ENCODE measurements at places on chromosomes 7 and 10.

GRCh38 chr7:78071491-78072200 is 273.1 kb downstream of the PHTF2 start:
- DNase-seq: no peak

- no peak for DNase-seq
These were observed 76.6 kb upstream of the RHOBTB1 start for GRCh38 chr10:61020420-61021158.

GRCh38 chr10:8776926-8777622 is 722.6 kb downstream of the GATA3 start:
- DNase-seq: no peak

GRCh38 chr10:97882142-97883091 is 32.8 kb downstream of the GOLGA7B start:
- DNase-seq: no peak

GRCh38 chr7:18939771-18940592 is 177.5 kb downstream of the TWIST1 start:
- no peak for DNase-seq

GRCh38 chr7:54839575-54840213 is 80.7 kb upstream of the SEC61G start:
- peak; percentile 39 for DNase-seq

DNA sequence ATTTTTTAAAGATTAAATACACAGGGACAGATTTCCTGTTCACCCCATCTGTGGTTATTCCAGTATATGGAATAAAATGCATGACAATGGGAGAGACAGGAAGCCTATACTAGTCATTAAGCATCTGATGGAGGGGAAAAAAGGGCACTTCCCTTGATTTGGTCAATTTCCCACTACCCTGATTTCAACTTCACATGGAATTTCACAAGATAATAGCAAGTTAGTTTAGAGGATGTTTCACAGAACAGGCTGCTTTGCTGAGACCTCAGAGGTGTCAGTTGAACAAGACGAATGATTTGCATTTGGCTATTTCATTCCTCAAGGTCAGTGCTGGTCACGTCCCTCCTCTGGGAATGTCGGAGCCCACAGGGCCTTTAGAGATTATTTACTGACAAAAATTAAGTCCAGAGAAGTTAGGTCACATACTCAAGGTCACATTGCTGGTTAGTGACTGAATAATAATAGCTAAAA is 4.7 kb upstream of the ITPRIP start:
- DNase-seq: no peak

DNA sequence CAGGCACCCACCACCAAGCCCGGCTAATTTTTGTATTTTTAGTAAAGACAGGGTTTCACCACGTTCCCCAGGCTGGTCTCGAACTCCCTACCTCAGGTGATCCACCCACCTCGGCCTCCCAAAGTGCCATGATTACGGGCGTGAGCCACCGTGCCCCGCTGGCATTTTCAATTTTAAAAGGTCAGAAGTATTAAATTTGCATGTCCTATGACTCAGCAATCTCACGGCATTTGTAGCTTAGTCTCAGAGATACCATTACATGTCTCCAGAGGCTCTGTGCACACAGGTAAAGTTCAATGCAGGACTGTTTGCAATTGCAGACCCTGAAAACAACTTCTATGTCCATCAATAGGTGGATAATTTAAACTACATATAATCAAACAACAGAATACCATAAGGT is 99.2 kb downstream of the DLG5 start:
- DNase-seq: no peak

DNA sequence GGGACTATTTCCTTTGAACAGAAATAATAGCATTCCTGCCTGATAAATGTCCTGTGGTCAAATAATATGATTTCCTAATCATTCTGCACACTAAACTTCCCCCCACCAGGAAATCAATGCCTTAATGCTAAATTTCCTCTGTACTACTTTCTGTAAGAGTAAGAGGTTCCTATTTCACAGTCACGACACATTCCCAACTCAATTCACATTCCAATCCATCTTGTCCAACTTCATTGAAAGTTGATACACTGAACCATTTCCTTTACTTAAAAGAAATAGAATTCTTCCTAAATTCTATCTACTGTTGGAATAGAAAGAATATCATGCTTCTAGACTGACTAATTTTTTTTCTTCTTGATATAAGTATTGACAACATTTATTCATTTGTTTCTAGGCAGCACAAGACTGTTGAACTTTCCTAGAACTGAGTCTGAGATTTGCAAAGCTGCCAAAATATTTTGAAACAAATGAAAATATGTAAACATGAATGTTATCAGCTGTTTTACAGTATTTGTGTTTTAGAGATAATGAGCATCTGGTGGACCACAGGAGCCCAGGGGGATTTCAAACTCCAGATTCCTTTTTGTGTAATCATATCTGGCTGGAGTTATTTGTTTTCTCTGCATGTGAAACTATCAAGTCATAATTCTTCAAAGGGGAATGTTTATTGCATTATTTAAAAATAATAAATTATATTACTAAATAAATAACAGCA is 121.5 kb downstream of the TPST1 start:
- no peak for DNase-seq

- no peak for DNase-seq
These were observed 13.2 kb downstream of the PCLO start for GRCh38 chr7:83149466-83149865.

DNA sequence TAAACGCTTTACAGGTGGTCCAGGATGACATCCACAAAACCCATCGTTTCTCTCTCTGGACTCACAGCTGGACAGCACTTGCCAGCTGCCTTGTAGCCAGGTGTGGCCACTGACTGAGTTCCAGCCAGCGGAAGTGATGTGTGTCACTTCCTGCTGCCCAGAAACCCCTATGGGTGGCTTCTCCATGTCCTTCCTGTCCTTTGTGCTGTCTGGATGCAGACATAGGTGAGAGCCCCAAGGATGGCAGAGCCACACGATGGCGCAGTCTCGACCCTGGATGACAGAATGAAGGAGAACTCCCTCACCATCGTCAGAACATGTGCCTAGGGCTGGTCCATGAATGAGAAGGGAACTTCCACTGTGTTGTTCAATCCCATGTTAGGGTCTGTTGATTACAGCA is 22.1 kb downstream of the NMT2 start:
- DNase-seq: no peak

DNA sequence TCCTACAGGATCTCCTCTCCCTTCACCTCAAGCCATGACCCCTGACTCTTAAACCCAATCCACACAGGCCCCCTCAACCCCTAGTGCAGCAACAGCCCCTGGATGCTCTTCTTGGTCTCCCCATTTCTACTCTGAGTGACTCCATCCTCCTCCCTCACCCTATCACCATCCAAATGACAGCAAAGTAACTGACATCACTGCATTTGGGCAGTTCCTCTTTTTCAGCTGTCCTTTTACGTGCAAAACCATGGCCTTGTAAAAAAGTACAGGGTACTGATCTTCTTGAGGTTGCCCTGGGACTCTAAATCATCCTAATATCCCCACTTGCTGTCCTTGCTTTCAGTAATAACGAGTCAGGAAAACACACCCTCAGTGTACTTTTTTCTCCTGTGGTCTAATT is 454.9 kb downstream of the ADRA2A start:
- DNase-seq: no peak

GRCh38 chr7:151366880-151367222 is 25.2 kb downstream of the NUB1 start:
- DNase-seq: no peak

DNA sequence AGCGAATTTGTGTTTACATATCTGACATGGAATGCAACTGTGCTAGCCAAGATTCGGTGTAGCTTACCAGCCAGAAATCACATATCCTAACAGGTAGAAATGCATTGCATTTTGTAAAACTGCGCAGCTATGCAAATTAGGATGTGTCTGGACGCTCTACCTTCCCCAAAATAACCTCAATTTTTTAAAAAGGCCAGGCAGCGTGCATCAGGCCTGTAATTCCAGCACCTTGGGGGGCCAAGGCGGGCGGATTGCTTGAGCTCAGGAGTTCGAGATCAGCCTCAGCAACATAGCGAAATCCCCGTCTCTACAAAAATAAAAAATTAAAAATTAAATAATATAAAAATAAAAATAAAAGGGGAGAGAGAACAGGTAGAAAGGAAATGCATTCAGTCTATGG is 305.0 kb downstream of the TYW1 start:
- DNase-seq: no peak

GRCh38 chr7:77985974-77986339 is 187.4 kb downstream of the PHTF2 start:
- DNase-seq: no peak

DNA sequence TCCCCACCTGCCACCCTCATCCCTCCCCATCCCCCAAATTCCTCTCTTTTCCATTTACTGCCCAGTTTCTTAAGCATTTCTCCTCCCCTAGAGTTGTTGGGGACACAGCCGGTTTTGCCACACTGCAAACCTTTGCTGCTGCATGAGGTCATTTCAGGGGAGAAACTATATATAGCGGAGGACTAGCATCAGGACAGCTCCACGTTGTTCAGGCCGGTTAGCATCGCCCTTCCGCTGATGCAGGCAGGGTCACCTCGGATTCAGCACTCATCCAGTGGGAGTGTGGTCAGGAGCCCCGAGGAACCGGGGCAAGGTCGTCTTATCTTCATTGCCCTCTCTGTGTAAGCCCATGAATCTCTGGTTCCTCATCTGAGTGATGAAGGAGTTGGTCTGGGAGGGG is 15.6 kb downstream of the UBTD1 start:
- no peak for DNase-seq

DNA sequence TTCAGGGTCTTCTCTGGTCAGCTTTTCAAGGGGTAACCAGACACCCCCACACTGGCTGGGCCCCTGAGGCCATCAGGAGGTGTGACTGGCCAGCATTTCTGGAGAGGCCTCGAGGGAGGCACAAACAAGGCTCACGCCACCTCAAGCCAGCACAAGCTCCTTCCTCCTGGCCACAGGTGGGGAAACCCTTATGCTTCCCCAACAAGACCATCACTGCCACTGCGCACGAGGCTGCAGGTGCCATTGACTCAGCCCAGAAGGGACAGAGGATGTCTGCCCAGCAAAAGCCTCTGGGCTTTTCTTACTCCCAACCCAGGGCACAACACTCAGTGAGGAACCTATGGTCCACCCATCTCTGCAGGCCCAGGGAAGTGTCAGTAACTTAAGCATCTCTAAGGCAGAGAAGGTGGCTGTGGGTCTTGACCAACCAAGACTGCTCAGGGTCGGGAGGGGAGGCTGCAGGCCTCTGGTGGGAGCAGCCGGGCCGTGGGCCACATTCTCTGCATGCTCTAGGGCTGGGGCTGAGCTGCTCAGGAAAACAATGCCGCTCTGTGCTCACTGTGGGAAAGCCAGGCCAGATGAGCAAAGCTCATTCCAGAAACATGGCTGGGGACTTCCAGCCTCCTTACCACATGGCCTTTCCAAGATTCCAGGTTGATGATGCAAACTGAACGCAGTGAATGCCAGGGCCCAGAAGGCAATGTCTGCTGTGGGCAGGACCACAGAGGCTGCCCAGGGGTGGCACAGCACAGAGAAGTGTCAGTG is 24.2 kb upstream of the RASSF4 start:
- DNase-seq: peak; percentile 92

DNA sequence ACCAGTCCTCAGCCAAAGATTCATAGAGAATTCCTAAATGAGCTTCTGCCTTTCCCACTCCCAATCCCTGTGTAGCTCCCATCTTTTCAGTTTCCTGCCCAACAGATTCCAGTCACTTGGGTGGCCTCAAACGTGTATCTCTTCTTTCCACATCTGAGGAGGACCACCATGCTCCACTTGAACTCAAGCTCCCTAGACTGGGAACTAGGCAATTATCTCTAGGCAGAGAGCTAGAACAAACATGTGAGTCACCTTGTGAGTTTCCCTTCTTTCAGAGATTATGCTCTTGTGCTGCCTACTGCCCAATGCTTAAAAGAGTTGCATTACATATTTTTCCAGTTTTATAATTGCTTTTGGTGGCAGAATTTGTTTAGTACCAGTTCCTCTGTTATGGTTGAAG is 178.0 kb downstream of the MDFIC start:
- no peak for DNase-seq

DNA sequence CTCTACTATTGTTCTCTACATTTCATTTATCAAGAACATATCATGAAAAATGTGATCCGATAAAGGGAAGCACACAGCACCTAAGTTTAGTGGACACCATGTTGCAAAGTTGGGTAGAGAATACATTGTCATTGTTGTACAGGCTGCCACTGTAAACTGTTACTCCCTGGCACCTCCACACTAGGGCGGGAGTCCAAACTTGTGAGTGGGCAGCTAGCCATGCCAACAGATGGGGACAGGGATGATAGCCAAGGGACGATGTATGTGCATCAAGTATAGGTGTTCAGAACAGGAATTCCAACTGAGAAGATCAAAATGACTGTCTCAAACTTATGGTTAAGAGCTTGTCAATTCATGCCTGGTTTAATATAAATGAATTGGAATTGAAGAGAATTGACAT is 31.1 kb upstream of the COMMD3 start:
- no peak for DNase-seq

DNA sequence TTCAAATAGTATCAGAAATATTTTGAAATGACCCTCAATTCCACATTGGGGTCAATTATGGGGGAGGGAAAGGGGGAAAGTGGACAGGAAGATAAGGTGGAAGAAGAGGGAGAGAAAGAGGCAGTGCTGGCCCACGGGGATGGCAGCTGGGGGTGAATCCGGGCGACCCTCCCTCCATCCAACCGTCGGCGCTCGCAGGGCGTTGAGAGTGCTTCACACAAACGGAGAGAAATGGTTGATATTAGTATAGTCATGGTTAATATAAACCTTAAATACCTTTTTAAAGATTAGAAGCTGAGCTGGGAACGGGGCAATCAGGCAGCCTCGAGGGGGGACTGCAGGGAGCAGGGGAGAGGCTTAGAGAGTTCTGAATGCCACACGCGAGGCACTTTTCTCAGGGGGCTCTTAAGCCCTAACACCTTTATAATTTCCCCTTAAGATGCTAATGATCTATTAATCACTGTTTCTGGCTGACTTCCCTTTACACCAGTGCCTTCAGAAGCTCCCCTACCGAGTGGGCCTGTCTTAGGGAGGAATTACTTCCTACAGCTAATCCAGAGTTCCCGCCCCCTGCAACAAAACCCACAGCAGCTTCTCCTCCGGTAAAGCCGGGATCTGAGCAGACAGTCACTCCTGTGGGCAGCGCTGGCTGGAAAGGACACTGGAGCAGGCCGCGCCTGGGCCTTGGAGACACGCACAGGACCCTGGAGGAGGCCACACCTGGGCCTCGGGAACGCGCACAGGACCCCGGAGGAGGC is 39.5 kb downstream of the PRKAG2 start:
- DNase-seq: peak; percentile 63

- no peak for DNase-seq
These were observed 132.3 kb upstream of the ANK3 start for GRCh38 chr10:60521974-60522405.

- DNase-seq: no peak
These were observed 101.6 kb downstream of the NKX6-2 start for GRCh38 chr10:132684164-132684891.

- no peak for DNase-seq
These were observed 38.1 kb upstream of the HBP1 start for GRCh38 chr7:107130487-107131220.

- DNase-seq: no peak
These were observed 143.0 kb downstream of the CUBN start for GRCh38 chr10:16986406-16987205.

Measured in head of caudate nucleus (tissue), 42 donors.